ENCODE measurements at places on chromosomes 1 and 21.

DNA sequence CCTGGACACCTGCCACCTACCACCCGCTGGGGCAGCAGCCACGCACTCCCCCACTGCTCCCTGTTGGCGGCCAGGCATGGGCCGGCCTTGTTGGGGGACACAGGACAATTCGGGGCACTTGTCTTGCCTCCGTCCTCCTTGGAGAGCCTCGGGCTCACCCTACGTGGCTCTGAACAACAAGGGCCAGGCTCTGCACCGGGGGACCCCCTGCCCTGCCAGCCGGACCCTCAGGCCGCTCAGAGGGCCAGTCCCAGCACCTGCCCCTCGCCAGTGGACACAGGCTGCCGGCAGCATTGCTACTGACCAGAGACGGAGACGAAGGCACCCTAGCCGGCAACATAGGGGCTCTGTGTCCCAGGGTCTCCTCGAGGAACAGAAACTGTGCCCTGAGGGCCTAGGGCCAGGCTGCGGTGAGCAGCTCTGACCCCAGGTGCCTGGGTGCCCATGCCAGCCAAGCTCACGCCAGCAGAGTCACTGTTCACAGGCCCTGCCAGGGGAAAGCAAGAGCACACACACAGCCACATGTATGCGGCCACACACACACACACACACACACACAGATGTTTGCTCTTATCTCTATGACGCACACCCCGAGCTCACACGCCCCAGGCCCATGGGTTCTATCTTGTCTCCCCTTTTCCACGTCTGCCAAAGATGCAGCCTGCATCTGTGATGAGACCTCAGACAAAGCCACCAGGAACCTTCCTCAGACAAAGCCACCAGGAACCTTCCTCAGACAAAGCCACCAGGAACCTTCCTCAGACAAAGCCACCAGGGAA is 45.9 kb downstream of the MORN1 start:
- no peak for DNase-seq

DNA sequence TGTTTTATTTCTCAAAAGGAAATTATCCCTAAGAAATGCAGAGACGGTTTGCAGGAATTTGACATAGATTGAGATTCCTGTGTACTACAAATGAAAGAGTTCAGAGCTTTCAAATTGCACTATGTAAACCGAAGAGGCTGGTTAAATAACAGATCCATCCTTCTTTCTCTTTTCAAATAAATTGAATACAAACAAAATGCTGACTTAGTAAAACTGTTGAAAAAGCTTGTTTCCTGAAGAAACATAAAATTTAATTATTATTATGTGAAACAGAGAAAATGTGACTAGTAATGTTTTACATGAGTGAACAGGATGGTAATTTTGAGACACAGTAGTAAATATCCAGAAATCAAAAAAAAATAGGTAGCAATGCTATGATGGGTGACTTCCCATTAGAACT is 441.2 kb downstream of the LRRIQ3 start:
- no peak for DNase-seq

- DNase-seq: no peak
Observed at GRCh38 chr1:119477710-119478109, 29.3 kb upstream of the HSD3B1 start.

DNA sequence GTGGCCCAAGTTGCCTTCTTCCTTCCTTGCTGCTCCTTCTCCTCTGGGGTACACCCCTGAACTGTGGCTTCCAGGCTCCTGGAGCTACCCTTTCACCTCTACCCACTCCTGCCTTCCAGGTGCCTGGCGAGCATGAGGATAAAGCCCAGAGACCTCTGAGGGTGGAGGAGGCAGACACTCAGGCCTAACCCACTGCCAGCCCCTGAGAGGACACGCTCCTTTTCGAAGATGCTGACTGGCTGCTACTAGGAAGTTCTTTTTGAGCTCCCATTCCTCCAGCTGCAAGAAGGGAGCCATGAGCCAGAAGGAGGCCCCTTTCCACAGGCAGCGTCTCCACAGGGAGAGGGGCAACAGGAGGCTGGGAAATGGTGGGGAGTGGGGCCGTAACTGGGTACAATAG is 15.6 kb downstream of the RHBG start:
- DNase-seq: no peak

DNA sequence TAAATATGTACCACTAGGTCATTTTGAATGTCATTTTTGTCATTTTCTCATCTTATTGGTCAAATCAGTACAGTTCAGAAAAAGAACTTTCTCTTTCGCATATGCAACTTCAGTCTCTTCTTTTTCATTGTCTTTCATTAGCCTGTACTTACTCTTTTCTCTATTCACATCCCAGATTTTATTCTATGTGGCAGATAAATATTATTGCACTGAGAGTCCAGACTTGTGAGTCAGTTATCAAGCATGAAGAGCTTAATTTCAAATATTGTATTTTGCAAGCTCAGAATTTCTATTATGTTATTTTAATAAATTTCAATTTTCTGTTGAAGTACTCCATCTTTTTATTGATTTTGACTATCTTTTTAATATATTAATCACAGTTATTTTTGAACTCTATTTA is 105.2 kb upstream of the PALMD start:
- DNase-seq: no peak

- DNase-seq: peak; percentile 68
Observed at GRCh38 chr1:167500283-167500860, 18.0 kb downstream of the CD247 start.

- no peak for DNase-seq
Observed at GRCh38 chr1:228882041-228882770, 146.9 kb downstream of the RHOU start.

DNA sequence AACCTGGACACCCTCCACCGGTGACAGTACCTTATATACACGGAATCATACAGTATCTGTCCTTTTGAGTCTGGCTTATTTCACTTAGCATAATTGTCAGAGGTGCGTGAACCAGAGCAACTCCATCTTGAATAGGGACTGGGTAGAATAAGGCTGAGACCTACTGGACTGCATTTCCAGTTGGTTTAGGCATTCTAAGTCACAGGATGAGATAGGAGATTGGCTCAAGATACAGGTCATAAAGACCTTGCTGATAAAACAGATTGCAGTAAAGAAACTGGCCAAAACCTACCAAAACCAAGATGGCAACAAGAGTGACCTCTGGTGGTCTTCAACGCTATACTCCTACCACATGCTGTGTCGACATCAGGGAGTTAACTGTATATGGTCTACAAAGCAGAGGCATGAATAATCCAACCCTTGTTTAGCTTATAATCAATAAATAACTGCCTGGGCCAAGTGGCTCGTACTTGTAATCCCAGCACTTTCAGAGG is 1.4 kb upstream of the FDPS start:
- DNase-seq: peak; percentile 38

DNA sequence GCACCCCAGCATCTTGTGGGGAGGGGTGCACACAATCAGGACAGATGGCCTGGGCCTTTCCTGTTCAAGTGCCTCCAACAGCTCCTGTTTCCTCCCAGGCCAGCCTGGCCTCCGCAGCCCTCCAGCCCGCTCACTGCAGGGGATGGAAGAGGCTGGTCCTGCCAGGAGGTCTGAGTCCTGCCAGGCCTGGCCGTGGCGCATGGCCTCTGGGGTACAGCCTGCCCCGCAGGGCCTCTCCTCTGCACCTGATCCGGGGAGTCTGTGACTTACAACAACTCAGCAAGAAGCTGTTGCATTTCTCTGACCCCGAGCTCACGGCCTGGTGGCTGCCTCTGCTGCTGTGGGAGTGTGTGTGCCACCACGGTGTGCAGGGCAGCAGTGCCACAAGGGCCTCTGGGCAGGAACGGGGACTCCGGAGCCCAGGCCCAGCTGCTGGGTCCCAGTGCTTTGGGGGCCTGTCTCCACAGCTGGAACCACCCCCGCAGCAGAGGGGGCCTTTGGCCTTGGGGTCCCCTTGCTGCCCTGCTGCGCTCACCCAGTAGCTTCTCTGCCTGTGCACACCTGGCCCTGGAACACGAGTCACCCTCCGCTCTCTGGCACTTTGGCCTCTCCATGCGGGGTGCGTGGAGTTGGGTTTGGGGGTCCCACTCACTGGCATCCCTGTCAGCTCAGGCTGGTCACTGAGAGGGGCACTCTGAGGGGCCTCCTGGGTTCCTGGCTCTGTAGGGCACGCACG is 17.4 kb upstream of the LRRC3 start:
- no peak for DNase-seq

- DNase-seq: no peak
Observed at GRCh38 chr1:10608690-10609089, 133.9 kb downstream of the PEX14 start.

DNA sequence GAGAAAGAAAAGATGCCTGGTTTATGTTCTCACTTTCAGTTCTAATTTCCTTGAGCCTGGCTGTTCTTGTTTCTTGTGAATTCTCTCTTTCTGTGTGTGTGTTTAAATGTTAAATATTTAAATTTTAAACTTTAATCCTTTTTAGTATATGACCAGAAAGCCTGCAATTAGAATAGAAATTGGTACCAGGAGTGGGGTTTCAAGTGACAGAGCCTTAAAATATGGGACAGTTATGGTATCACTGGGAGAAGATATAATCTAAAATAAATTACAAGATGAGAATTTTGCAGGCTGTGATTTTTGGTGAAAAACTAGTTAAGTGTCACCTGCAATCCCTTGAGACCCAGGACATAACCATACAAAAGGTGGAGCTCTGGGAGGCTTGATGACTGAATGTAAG is 81.4 kb downstream of the SYT6 start:
- no peak for DNase-seq

GRCh38 chr21:33828083-33828482 is 87.5 kb downstream of the ATP5PO start:
- DNase-seq: no peak

- no peak for DNase-seq
Observed at GRCh38 chr1:235442788-235443429, 61.3 kb downstream of the B3GALNT2 start.

GRCh38 chr1:186482661-186483255 is 21.8 kb upstream of the PDC start:
- DNase-seq: peak; percentile 52

GRCh38 chr1:154962795-154963330 is 1.3 kb upstream of the PYGO2 start:
- DNase-seq: no peak

GRCh38 chr1:59078070-59078800 is 218.7 kb upstream of the FGGY start:
- DNase-seq: no peak

DNA sequence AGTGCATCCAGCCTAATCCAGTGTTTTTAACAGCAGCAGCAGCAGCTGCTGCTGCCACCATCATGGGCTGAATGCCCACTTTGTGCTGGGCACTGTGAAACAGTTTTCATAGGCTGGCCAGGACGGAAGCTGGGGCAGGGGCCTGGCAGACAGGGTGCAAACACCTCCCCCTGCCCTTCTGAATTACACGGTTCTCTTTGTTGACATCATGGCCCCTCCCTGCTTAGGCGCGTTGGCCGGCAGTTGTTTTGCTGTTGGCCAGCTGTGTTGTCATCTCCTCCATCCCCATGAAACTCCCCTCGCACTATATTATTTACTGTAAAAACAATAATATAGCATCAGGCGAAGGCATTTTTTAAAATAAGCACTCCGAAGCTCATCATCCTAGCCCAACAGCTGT is 33.1 kb downstream of the PTPRU start:
- DNase-seq: no peak

GRCh38 chr1:162861625-162862024 is 650 bp upstream of the CCDC190 start:
- no peak for DNase-seq

GRCh38 chr1:234188454-234188792 is 184.8 kb upstream of the COA6 start:
- DNase-seq: no peak

- no peak for DNase-seq
Observed at GRCh38 chr1:165434281-165434680, 10.6 kb downstream of the RXRG start.

GRCh38 chr1:160548960-160549664 is 26.1 kb upstream of the SLAMF6 start:
- DNase-seq: no peak

GRCh38 chr1:26923711-26924110 is 2.2 kb downstream of the NUDC start:
- peak; percentile 16 for DNase-seq

- DNase-seq: peak; percentile 89
Observed at GRCh38 chr1:229625915-229626831, at the start of the genes TAF5L and URB2. Gene TAF5L (minus strand): TSS chr1:229626122. CDS start chr1:229614482, 11,640 bp downstream. Gene URB2 (plus strand): TSS chr1:229626247. CDS start chr1:229627634, 1,387 bp downstream.

DNA sequence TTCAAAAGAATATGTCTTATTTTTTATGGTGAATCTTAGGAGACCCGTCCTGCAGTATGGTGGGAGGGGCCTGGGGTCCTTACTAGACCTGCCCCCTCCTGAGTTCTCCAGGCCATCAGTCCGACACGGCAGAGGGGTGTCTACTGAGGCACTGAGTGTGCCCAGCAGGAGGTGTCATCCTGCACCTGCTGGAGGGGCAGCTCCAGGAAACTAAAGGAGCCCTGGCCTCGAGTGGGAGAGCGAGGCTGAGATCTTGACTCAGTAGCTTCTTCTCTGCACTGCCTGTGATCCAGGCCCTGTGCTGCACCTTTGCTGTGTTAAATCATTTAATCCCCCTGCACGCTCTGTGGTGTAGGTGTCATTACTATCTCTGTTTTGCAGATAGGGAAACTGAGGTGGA is 587.7 kb downstream of the PTPRU start:
- no peak for DNase-seq

DNA sequence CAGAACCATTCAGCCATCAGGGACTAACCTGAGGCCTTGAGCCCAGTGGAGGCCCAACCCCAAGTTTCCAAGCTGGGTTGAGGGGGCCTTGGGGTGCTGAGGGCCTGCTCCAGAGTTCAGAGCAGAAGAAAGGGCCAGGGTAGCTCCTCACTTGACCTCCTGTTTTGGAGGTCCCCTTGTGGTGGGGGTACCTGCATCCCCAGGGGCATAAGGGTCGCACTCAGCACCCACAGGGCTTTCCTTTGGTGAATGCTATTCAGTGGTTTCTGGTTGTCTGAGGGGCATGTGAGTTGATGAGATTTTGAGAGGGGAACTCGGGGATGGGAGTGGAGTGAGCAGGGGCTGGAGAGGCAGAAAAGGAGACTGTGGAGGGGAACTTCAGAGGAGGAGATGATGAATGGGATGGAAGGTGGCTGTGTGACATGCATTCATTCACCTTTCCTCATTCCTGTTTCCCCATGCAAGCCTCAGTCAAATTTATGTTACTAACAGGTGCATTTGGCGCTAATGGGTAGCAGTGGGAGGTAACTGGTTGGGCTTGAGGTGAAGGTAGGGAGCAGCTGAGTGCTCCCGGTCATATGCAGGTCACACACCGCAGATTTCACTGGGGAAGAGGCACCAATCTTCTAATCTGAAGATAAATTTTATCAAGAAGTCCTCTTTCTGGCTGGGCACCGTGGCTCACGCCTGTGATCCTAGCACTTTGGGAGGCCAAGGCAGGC is 50.4 kb downstream of the TEX35 start:
- no peak for DNase-seq

DNA sequence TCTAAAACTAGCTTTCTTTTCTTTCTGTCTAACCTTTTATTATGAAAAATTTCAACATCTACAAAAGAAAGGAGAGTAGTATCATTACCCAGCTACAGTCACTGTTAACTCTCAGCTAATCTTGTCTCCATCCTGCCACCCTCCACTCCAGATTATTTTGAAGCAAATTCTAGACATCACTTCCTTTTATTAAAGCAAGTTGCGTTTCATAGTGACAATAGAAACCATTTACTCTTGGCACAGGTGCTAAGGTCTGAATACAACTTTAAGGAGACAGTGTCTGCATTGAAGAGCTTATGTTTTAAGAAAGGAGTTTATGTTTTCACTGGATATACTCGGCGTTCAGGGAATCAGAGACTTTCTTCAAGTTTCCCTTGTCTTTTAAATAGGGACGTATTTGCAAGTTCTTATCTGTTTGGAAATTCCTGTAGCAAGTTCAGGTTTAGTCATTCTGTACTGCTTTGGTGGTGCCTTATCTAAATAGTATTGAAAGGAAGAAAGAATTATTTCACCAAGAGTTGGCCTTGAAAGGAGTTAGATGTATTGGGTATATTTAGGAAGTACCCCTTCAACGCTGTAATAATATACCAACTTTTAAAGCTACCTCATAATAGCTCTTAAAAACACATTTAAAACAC is 42.7 kb downstream of the ITSN1 start:
- no peak for DNase-seq

All from activated CD4-positive, alpha-beta T cell treated with anti-CD3 and anti-CD28 coated beads, Interleukin-2, Interleukin-4, amounts not matched to agents 100 ng/mL and 50 ng/mL, durations not matched to agents 16 hours and 8 hours (primary cell).